ENCODE measurements at places on chromosomes 3 and 15.

- no peak for DNase-seq
Measured at GRCh38 chr3:24354230-24354629, 140.4 kb downstream of the THRB start.

DNA sequence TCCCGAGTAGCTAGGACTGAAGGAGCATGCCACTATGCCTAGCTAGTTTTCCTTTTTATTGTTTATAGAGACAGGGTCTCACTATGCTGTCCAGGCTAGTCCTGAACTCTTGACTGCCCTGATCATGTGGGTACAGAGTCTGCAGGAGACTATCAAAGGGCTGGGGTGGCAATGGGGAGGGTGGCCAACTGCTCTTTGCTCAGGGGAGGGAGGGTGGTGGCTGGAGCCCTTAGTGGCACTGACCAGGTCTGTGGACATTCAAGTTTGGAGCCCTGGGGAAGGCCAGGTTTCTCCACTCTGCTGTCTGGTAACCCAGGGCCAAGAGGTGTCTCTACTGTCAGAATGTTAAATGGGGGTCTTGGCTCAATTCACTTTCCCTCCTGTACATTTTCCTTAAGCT, 122.0 kb downstream of the SEC22A start:
- no peak for DNase-seq

DNA sequence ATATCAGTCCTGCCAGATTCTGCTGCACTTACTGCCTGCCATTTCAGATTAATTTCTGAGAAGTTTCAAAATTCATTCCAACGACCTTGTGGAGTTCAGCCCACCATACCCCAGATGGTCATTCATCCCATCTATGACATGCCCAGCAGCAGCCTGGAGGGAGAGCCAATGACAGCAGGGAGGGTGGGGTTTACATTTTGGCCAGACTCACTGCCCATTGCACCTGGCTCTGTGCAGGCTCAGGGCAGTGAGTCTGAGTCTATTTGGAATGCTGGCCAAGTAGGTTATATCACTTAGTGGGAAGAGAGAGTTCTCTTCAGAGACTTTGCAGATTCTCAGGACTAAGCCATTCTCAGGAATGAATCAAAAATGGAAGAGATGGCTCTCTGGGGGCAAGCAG, 21.5 kb downstream of the SRPRB start:
- no peak for DNase-seq

GRCh38 chr3:182837855-182838454, 44.7 kb downstream of the ATP11B start:
- no peak for DNase-seq

DNA sequence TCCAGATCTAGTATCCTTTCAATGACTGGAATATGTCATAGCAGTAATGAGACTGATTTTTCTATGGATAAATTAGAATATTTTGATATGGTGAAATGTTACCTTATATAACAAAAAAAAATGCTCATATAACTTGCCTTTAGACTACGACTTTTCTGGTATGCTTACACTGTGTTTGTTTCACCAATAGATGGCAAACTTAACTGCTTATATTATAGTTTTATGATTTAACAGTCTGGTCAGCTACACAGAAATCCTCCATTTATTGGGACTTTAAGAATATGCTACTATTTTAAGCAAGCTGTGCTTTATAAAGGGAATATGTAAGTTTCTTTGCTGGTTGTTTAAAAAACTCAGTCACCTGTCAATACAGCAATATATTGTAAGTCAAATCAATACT, 205.6 kb downstream of the VGLL3 start:
- no peak for DNase-seq

GRCh38 chr3:75262661-75263060, 401.5 kb upstream of the FRG2C start:
- no peak for DNase-seq

GRCh38 chr15:77877869-77878577, 199.5 kb downstream of the TBC1D2B start:
- DNase-seq = no peak

- no peak for DNase-seq
Measured at GRCh38 chr3:24196526-24196925, 251.4 kb downstream of the NR1D2 start.

DNA sequence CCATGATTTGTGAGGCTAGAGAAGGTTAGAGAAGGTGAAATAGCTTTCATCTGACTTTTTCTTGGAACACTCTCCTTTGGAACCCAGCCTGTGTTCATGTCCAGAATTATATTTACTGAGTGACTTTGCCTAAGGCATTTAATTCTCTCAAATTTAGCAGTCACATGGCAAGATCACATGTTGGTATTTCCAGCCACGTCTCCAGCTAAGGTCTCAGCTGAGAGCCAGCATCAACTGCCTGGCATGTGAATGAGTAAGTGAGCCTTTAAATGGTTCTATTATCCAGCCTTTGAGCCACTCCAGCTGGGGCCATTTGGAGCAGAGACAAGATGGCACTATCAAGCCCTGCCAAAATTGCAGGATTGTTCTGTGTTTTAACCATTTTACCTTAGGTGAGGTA, 130.2 kb upstream of the SGO1 start:
- DNase-seq = no peak

DNA sequence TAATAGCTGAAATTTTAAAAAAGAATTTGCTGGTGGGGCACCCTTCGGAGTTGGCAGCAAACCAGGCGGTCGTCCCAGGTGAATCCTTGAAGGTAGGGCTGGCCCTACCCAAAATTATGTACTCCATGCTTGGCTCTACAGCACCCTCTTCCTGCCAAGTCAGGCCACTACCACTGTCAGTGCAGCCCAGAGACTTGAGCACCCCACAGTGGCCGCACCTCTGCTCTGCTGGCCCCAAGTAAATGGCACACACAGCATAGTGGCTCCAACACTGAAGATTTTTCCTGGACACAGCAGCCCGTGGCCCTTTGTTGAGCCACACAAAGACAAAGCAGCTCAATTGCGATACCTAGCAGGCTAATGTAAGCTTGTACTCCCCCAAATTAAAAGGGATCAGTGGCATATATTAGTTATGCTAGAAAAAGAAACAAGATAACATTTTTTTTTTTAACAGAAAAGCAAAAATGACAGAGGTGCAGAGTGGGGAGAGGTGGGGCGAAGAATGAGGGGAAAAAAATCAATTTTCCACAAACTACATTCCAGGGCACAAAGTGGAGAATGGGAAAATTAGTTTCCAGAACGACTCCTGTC, 250.5 kb downstream of the UACA start:
- no peak for DNase-seq

GRCh38 chr15:93312891-93313486, 224.0 kb upstream of the RGMA start:
- no peak for DNase-seq

DNA sequence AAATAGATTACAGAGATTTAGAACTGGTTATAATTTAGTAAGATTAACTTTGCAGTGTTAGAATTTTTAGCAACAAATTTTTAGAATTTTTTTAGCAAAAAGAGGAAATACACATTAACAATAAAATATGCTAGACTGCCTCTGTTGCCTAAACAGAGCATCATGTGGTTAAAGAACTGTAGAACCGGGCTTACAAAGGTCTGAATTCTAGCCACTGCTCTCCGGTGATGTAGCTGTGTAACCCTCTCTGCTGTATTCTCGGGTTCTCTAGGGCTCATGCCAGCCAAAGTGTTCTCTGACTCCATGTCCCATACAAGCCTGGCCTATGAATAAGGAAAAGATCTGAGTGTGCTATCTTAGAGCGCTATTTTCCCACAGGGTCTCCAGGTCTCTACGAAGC, 2.9 kb upstream of the P2RY12 start:
- DNase-seq = no peak

DNA sequence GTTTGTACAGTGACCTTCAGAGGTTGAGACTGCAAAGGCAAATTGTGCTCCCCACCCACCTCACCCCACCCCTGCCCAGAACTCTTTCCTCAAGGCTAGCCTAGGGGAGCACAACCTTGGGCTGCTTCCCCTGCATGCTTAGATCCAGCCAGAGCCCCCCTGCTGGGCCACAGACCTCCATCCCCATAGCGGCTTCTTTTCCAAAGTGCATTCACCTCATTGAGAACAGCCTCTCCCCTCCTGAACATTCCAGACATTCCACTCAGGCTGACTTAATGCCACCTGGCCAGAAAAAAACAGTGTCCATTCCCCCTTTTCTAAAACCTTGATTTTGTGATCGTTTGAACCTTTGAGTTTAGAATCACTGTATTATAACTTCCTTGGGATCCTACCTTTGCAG, 124.4 kb upstream of the TOPAZ1 start:
- no peak for DNase-seq
